ENCODE measurements at places on chromosomes 12 and 14. TPM values are rescaled to one million over a fixed set of nuclear protein-coding genes. Genes with fewer than 3 reads are reported as not detected.

Gene STAB2
- not detected for total RNA-seq

Gene KRT78
- total RNA-seq: not detected

Gene MARS1
- total RNA-seq: 158 TPM

Gene RNASE11
- not detected for total RNA-seq

Gene CLEC14A
- total RNA-seq: 2.3 TPM

Gene KLRC1
- not detected for total RNA-seq

Gene TRHDE
- total RNA-seq: 20.9 TPM

Gene PLXNC1
- total RNA-seq: 0.97 TPM

Gene IKZF4
- total RNA-seq: 3.5 TPM

Gene KCNC2
- total RNA-seq: 0.43 TPM

Gene MDM2
- 151 TPM for total RNA-seq

Gene CLEC6A
- not detected for total RNA-seq

Gene RAB21
- total RNA-seq: 12.5 TPM

Gene PLA2G1B
- not detected for total RNA-seq

Gene POTEM
- total RNA-seq: not detected

Gene SIX6
- total RNA-seq: not detected

Gene MYH6
- total RNA-seq: not detected

Gene CLEC2B
- total RNA-seq: 40.6 TPM

Gene HSPB8
- 22.0 TPM for total RNA-seq

Gene PRH2
- total RNA-seq: 0.32 TPM

Gene KLRD1
- total RNA-seq: under 0.01 TPM

Gene HOXC12
- total RNA-seq: under 0.01 TPM

Gene USP5
- total RNA-seq: 91.5 TPM

Gene SLC7A7
- total RNA-seq: 3.9 TPM

Gene SHMT2
- 199 TPM for total RNA-seq

Gene KRT74
- total RNA-seq: not detected

Gene ACOT6
- under 0.01 TPM for total RNA-seq

Gene KLRK1
- total RNA-seq: not detected

All from fibroblast of villous mesenchyme (primary cell).